ENCODE measurements at places on chromosomes 6 and 20.

- no peak for DNase-seq
These were observed 18.2 kb upstream of the ECI2 start for GRCh38 chr6:4153514-4153985.

- no peak for DNase-seq
These were observed 5.4 kb upstream of the PHF1 start for GRCh38 chr6:33405386-33405940.

- no peak for DNase-seq
These were observed 25.7 kb upstream of the EMILIN3 start for GRCh38 chr20:41392295-41392694.

DNA sequence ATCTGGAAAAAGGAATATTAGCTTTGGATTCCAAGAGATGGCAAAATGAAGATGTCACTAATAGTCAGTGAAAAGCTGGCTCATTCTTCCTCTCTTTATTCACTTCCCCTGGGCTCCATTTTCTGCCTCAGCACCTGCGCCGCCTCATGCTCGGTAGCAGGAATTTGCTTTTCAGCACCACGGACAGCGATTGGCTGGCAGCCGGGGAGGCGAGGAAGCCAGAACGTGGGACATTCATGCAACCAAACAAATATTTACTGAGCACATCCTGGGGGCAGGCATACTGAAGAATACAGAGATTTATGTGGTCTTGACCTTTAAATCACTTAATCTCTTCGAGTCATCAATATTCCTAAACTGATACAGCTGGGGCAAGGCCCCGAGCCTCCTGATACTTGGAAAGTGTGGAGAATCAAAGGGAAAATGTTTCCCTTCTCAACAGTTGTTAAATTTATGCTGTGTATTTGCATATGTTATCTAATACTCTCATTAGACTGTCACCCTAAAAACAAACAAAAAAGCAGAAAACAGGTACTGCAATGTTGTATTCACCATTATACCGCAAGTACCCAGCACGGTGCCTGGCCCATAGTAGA lies 12.1 kb upstream of the PDYN start:
- peak; percentile 61 for DNase-seq

GRCh38 chr20:44388466-44389023 lies 33.0 kb downstream of the HNF4A start:
- peak; percentile 74 for DNase-seq

DNA sequence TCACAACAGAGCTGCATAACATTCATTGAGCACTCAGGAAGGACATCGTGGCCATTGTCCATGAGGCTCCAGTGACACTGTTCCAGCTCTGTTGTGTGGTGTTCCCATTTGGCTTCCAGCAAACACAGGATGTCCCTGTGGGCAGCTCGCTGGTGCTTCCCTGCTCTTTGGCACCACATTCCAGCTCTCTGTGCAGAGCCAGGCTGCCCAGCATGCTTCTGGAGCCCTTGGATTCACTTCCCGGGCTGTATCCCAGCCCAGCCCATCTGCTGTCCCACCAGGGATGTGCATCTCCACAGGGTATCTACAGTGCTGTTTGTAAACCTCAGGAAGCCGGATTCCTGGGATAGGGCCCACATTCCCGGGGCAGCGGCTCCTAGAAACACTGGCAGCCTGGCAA lies 57.2 kb downstream of the CTCFL start:
- DNase-seq, result peak; percentile 35

DNA sequence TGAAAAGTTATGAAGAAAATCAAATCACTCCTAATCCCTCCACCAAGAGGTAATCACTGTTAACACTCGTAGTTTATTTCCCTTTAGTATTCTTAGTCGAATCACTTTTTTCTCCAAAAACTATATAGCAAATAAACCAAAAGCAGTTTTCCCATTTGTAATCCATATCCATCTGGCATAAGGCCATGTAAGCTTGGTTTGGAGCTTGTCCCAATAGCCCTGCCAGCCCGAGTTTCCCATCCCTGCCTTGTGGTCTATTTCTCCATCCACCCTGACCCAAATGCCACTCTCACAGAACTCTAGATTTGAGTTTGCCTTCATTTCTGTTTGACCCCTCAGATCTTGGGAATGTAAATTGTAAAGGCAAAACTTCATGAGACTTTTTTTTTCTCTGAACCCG lies 71.8 kb upstream of the DSP start:
- DNase-seq, result peak; percentile 50

GRCh38 chr6:54288474-54288873 lies 19.8 kb upstream of the TINAG start:
- no peak for DNase-seq

DNA sequence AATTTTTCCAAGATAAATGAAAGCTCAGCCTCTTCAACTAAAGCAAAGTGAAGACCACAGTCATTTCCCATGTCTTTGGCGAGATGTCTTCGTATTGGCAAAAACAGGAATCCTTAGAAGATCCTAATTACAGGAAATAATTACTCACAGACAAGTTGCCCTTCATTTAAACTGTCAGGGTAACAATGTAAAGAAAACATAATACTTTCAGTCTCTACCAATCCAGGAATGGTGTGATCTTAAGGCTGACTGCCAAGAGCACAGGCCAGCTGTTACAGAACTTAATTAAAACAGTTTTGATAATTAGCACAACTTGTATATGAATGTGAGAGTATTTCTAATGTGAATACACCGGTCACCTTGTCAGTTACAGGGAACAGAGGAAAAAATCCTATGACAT lies 292.2 kb downstream of the PACRG start:
- no peak for DNase-seq

GRCh38 chr20:41100001-41100480 lies 37.3 kb upstream of the PLCG1 start:
- DNase-seq, result peak; percentile 19

DNA sequence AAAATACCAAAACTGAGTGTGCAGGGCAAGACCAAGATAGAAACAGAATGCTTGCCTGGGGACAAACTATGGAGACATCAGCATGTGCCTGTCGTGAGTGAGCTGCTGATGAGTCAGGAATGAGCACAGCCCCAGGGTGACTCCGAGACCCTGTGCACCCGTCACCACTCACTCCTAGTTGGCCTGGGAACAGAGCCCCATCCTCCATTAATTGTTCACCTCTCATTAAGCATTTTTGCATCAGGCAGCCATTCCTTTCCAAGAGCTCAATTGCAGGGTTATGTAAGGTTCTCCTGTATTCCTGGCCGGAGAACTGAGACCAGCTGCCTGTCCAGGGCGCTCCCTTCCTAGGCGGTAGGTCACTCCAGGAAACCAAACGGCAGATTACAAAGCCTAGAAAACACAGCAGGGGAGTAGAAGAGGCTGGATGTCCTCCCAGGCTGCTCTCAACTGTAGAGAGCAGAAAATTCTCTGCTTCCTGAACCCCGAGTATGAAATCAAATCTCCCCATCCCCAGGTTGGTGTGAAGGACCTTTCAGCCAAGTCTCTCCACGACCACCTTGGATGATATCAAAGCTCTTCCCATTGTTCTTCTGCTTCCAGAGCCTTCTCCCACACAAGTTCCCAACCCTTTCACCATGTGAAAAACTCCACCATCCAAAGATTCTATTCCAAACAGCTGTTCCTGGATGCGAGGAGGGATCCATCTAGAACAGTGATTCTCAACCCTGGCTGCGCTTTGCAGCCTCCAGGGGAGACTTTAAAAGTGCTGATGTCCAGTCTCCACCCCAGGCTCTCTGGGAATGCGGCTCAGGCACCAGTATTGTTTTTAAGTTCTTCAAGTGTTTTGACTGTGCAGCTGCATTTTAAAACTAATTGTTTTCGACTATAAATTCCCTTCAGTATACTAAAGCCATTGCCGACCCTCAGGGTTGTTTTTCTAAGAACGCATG lies 532.6 kb upstream of the JARID2 start:
- DNase-seq, result peak; percentile 78

DNA sequence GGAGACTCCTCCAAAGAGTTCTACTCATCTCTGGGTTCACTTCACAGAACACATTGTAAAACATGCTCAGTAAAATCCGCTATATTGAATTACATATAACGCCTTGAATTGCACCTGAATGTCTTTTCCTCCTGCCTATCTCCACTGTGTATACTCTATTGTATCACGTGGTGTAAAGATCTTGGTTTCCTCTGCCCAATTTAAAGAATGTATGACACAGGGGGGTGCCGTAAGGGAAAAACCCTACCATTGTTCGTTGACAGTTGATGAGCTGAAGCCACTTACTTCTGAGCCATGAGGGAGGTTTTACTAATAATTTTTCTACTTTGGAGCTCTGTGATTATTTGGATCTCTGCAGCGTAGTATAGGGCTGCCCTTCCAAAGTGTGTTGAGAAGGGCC lies 6.0 kb downstream of the ASF1A start:
- no peak for DNase-seq

DNA sequence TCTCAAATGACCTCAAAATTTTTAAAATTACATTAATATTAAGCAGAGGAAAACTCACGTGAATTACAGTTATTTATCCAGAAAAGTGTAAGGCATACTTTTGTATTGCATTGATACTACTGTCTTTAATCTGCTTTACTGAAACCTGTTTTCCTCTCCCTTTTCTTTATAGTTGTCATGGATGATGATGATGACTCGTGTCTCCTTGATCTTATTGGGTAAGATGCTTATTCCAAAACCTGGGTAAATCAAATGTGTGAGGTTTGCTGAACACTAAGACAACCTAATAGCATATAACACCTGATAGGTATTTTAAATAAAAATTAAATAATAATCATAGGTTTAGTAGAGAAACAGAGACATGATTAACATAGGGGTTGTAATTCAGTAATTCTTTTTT lies 40.0 kb downstream of the BICRAL start:
- no peak for DNase-seq

DNA sequence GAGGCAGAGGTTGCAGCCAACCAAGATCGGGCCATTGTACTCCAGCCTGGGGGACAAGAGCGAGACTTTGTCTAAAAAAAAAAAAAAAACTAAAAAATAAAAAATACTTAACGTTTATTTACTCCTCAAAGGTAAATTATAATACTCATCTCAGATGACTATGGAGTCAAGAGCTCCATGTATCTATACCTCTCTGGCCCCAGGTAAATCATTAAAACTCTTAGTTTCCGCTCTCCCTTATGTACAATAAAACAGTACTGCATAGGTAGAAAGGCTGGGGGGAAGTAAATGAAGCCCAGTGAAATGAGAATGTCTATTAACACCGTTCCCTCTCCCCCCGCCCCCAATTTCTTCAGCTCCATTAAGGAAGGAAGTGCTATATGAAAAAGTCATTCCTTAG lies 1.2 kb downstream of the SRSF12 start:
- DNase-seq, result no peak

- DNase-seq, result peak; percentile 68
These were observed 29.7 kb downstream of the STK35 start for GRCh38 chr20:2131366-2131765.

- DNase-seq, result peak; percentile 21
These were observed 9.2 kb upstream of the EFHC1 start for GRCh38 chr6:52410979-52411378.

- DNase-seq, result peak; percentile 63
These were observed 29.8 kb downstream of the TPD52L1 start for GRCh38 chr6:125183391-125183790.

DNA sequence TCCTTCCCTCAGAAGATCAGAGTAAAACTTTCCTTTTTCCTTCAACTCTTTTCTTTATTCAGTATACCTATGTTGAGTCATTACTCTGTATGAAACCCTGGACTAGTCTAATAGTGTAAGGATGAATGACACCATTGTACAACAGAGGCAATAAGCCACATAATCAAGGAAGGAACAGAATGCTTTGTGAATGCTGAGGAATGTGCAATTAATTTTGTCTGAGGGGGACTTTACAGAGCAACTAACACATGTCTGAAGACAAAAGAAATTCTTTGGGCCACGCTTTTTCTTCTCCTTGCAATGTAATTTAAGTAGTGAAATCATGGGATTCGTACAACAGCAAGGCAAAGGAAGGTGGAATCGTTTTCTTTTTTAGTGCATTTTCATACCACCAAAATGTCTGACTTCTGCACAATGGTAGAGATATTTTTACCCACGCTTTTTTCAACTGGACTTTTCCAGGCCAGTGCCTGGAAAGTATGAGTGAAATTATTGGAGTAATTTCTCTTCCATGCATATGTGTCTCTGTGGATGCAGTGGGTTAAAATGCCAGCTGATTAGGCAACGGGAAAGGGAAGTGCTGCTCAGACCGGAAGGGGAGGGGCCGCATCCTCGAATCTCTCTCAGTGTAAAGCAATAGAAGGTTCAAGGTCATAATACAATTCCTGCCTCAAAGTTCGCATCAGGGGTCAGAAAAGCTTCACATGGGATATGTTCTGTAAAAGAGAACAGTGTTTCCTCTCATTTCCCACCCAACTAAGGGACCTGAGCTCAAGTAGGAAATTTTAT lies 89.9 kb upstream of the MTHFD1L start:
- DNase-seq, result no peak

- no peak for DNase-seq
These were observed 27.4 kb downstream of the GJA10 start for GRCh38 chr6:89921691-89922090.

- no peak for DNase-seq
These were observed 178.2 kb downstream of the GJA10 start for GRCh38 chr6:90072501-90072900.

DNA sequence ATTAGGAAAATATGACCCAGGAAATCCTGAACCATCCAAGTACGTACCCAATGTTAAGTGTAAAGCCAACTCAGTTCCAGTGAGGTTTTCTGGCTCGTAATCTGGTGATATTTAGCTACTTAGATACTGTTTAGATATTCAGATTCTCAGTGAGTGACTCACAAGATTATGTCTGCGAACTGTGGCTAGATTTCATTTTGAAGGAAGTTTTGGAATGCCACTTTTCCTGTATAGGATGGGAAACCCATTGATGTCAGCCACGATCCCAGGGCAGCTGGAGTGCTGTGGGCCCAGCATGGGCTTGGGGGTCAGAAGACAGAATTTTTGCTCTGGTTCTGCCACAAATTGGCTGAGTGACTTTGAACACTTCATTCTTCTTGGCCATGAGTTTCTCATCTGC lies 76.3 kb downstream of the TMEM170B start:
- DNase-seq, result peak; percentile 97

DNA sequence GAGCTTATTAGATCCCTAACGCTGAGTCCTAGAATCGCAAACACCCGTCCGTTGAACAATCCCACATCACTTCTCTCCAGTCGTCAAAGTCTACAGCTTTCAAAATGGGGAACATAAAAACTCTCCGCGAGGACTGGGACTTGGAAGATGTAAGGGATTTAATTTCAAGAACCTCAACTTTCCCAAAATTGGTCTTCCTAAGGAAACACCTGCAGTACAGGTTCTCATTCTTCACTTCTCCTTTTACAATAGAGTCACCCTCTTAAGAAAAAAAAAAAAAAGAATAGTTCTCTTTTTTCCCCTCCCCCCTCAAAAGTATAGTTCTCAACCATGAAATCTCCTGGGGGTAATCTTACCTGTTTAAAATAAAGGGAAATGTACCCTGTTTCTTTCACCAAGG lies 6.6 kb upstream of the ZBTB22 start:
- no peak for DNase-seq

GRCh38 chr6:13480631-13481501 lies 6.5 kb downstream of the GFOD1 start:
- DNase-seq, result no peak

Measured in fibroblast of skin of scalp (primary cell).